Karpas-422 (cell line): ENCODE measurements at places on chromosomes 2 and 18.

DNA sequence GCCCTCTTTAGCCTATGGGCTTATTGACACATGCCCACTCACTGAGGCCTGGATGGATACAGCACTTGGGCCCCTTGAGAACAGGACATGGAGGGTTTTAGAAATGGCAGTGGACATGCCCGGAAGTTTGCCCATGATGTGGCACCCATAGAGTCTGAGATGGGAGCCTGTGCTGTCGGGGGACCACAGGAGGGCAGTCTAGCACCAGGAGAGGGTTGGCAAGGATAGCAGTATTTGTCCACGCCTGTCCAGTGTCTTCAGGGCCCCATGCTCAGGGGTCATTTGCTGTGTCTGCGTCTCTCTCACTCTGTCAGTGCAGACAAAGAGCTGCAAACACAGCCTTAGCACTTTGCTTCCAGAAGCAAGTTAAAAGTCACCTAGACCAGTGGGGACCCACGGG is 48.7 kb downstream of the IL1RL2 start:
- H3K36me3 ChIP-seq, result no peaks in the 10 kb centered on the region
- DNase-seq, result peak; percentile 46
- H3K27me3 ChIP-seq, result no peaks in the 10 kb centered on the region
- H3K4me3 ChIP-seq, result no peak overlapping the region

GRCh38 chr18:50218432-50219197 is 23.7 kb upstream of the MYO5B start:
- no peak overlapping the region for H3K27ac ChIP-seq
- peaks cover 15% of the 10 kb centered on the region for H3K4me1 ChIP-seq
- DNase-seq, result peak; percentile 77

DNA sequence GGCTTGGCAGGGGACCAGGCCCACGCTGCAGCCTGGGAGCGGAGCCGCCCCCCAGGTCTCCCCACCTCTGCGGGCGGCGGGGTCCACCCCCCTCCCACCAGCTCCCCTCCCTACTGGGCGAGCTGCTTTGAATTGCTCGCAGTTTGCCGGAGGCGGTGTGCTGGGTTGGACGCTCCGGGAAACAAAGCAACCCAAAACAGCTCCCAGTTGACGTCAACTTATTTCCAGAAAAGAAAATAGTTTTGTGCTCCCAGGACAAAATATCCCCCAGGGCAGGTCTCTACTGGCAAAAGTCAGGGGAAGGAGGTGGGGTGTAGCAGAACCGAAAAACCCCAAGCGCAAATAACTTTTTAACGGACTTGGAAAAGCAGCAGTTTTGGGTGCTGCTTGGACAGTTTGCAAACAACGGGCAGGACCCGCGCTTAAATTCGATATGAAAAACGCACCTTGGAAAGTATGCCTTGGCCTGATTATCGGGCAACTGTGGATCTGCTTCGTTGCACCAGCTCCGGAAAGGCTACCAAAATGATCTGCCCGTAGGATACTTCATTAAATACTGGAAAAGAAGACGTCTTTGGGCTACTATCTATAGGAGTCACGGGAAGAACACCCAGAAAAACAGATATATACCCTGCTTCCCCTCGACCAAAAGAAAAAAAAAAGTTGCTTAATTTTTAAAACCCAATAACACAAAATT is 2.8 kb upstream of the KCTD1 start:
- H3K4me3 ChIP-seq, result peak overlapping the region; percentile 82; the same call in 1 of the 2 replicates
- DNase-seq, result no peak
- H3K27ac ChIP-seq, result no peak overlapping the region

GRCh38 chr2:193326296-193326695 is 1131.6 kb upstream of the TMEFF2 start:
- H3K4me3 ChIP-seq, result no peak overlapping the region
- H3K36me3 ChIP-seq, result no peaks in the 10 kb centered on the region
- no peak overlapping the region for H3K27ac ChIP-seq
- DNase-seq, result no peak
- H3K4me1 ChIP-seq, result no peaks in the 10 kb centered on the region

DNA sequence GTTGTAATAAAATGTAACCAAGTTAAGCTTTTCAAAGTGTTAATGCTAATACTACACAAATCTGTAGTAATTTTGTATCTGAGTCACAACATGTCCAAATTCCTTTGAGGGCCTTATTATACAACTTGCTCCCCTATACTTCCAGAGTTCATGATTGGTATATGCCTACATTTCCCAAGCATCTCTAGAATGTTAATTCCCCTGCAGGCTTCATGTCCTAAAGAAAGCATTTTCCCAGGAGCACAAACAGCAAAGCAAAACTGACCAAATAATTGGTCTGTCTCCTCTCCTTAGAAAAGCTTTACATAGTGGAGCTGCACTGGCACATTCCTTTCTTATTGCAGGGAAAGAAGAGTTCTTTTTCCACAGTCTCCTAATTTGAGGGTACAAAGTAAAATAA is 3.7 kb downstream of the ALS2 start:
- H3K27me3 ChIP-seq, result no peaks in the 10 kb centered on the region
- H3K27ac ChIP-seq, result no peak overlapping the region
- no peak for DNase-seq
- no peak overlapping the region for H3K4me3 ChIP-seq
